ENCODE measurements at places on chromosomes 11 and 22. TPM values are rescaled to one million over a fixed set of nuclear protein-coding genes. Genes with fewer than 3 reads are reported as not detected.

The DNAJB7 gene
- not detected for total RNA-seq

The CFAP300 gene
- 5.9 TPM for total RNA-seq

The CLCF1 gene
- 4.6 TPM for total RNA-seq

The PRR33 gene
- not detected for total RNA-seq

The P2RY6 gene
- not detected for total RNA-seq

The OR52N4 gene
- not detected for total RNA-seq

The DDX10 gene
- 22.0 TPM for total RNA-seq

The TUBA8 gene
- not detected for total RNA-seq

The OR56A1 gene
- total RNA-seq: not detected

The FGF4 gene
- total RNA-seq: not detected

The RHOD gene
- 269 TPM for total RNA-seq

The CYB5R2 gene
- total RNA-seq: 39.8 TPM

The IGSF9B gene
- 0.15 TPM for total RNA-seq

The TSSK2 gene
- total RNA-seq: not detected

The OR4D5 gene
- total RNA-seq: not detected

The CALCA gene
- not detected for total RNA-seq

The NOX4 gene
- 0.15 TPM for total RNA-seq

The UCP3 gene
- not detected for total RNA-seq

The ALDH3B1 gene
- 0.61 TPM for total RNA-seq

All from hair follicular keratinocyte (primary cell).